ENCODE measurements at places on chromosomes 2 and 18.
A peak's percentile ranks its signal among the peaks of the same experiment; 100 is the strongest.

- no peak for DNase-seq
Observed at GRCh38 chr2:27445615-27446014, 3.4 kb downstream of the KRTCAP3 start.

DNA sequence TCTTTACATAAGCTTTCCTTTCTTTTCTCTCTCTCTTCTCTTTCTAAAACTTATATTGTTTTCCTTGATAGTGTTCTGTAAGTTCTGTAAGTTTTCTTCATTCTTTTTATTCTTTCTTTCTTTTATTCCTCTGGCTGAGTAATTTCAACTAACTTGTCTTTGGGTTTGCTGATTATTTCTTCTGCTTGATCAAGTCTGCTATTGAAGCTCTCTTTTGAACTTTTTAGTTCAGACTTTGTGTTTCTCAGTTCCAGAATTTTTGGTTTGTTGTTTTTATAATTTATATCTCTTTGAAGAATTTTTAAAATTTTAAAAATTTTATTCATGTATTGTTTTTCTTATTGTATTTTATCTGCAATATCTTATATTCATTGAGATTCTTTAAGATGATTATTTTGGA lies 795.8 kb upstream of the SALL3 start:
- no peak for DNase-seq

GRCh38 chr18:12737243-12737902 lies 34.5 kb downstream of the PSMG2 start:
- DNase-seq: no peak

DNA sequence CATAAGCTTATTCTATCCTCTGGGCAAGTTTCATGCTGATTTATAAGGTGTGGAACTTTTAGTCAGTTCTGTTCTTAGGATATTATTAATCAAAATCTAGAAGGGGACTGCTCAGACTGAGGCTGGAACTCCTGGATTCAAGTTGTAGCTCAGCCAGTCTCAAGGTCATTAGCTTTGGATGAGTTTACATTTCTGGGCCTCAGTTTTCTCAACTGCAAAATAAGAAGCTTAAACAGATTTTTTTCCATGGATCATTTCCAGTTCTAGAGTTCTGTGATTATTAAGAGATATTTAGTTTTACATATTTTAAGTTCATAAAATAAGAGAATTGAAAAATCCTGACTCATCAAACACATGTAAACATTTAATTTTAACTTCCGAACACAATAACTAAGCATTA lies 442.5 kb upstream of the PKDCC start:
- DNase-seq: no peak

- no peak for DNase-seq
Observed at GRCh38 chr2:144859716-144860115, 339.8 kb upstream of the ZEB2 start.

DNA sequence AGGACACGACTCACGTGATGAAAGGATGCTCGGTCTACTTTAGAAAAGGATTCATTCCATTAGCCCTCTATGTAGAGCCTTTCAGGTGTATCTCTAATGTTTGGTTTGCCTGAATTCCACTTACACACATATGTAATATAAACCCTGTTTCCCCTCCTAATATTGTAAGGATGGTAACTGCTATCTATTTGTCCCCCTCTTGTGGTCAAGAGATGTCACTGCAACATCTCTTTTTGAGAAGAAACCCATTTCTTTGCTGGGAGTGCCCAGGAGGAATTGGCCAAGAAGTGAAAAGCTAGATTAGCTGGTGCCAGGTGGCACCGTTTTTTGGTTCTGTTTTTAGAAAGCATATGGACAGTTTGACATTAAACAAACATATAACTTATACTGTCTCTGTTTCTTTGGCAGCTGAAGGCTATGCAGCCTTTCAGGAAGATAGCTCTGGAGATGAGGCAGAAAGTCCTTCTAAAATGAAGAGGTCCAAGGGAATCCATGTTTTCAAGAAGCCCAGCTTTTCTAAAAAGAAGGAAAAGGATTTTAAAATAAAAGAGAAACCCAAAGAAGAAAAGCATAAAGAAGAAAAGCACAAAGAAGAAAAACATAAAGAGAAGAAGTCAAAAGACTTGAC lies 41.2 kb downstream of the RALBP1 start:
- peak; percentile 35 for DNase-seq

- peak; percentile 24 for DNase-seq
Observed at GRCh38 chr18:32081881-32082280, 9.8 kb upstream of the RNF138 start.

DNA sequence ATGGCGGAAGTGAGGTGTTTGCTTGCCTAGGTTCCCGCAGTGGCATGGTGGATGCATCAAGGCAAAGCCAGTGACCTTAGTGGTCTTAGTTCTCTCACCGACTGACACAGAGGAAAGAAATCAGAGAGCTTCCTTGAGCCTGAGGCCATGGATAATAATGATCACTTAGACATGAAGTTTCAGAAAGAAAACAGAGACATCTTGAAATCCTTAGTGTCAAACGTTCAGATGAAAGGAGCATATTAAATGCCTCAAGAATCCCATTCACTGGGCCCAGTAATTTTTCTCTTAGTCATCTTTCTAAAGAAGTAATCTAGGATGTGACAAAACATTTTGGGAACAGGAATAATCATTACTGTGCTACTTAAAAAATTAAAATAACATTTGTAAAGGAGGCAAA lies 35.2 kb downstream of the COPS8 start:
- DNase-seq: no peak

GRCh38 chr2:2263196-2263829 lies 67.8 kb downstream of the MYT1L start:
- no peak for DNase-seq

DNA sequence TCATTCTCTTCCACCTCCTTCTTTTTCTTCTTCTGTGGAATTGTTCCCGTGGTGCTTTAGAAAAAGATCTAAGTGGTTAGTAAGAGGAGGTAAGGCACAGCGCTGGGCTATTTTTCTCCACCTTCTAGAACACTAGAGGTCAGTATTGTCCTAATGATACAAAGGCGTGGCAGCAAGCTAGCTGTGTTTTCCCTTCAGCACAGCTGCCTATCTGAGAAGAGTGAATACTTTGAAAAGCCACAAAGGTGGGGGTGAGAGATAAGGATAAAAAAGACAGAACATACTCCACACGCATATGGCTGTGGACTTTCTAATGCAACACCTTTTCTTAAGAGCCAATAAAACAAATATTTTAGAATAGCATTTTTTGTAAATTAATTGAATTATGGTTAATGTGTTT lies 2.1 kb downstream of the CNTNAP5 start:
- peak; percentile 48 for DNase-seq
